Activated T-cell treated with anti-CD3 and anti-CD28 coated beads for 48 hours (primary cell): ENCODE measurements at places on chromosomes 2 and 18.
A peak's percentile ranks its signal among the peaks of the same experiment; 100 is the strongest.

DNA sequence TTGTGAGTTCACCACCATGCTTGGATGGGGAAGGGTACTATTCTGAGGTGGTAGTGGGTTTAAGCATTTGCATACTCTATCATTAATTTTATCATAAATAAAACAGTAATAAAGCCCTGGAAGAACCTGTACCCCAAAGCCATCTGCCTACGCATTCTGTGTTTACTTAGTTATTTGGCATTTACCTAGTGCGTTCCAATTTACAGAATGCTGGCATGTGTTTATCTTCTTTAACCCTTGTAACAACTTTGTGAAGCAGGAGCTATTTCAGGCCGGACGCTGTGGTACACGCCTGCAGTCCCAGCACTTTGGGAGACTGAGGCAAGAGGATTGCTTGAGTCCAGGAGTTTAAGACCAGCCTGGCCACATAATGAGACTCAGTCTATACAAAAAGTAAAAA lies 17.8 kb upstream of the ODC1 start:
- DNase-seq: no peak

DNA sequence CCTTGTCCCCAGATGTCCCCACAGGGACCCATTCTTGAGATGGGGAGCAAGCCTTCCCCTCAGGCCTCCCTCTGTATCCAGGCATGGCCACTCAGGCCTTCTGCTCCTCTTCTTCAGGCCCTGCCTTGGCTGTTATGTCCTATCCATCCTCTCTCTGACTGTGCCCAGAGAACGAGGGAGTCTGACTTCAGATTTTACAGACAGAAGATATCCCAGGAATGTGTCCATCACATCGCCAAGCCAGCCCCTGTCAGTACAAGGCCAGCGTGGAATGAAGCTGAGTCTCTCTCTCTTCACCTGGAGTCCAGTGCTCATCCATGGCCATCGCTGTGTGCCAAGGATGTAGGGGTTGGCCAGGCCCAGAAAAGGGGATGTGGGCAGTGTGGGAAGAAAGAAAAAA lies 57.6 kb downstream of the SDC1 start:
- DNase-seq: no peak

DNA sequence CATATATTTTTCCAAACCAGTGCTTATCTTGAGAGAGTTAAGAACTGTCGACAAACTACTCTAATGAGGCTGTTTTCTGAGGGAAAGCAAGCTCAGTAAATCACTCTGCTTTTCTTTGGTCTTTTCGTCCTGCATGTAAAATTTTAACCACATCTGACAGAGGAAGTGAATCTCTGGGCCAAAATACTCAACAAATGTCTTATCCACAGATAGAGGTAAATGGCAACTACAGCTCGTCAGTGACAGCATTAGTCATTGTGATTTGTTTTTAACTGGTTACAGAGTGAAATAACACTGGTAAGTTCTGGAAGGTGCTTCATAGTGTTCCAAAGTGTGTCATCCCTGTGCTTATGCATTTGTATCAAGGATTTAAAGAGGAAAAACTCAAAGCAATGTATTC lies 82.6 kb upstream of the SLC8A1 start:
- no peak for DNase-seq

GRCh38 chr18:902229-902628 lies 2.4 kb upstream of the ADCYAP1 start:
- no peak for DNase-seq

DNA sequence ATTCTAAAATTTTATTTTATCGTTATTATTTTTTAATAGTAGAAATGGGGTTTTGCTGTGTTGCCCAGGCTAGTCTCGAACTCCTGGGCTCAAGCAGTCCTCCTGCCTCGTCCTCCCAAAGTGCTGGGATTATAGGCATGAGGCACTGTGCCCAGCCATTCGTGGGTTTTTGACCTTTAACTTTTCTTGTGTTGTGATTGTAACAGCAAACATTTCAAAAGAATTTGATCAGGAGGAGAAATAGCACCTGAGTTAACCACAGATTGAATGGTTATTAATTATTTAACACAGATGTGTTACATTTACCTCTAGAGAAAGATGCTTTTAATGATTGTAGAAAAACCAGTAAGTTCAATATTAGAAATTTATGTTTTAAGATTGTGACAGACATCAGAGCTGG lies 132.0 kb downstream of the HAUS1 start:
- no peak for DNase-seq

GRCh38 chr18:46652372-46652771 lies 4.6 kb downstream of the LOXHD1 start:
- DNase-seq: no peak

GRCh38 chr2:675051-675450 lies 2.2 kb downstream of the TMEM18 start:
- no peak for DNase-seq

GRCh38 chr2:119476301-119477112 lies 44.9 kb downstream of the TMEM37 start:
- DNase-seq: peak; percentile 31
